NCI-H2107 (cell line): ENCODE measurements at places on chromosomes 6 and 20.

DNA sequence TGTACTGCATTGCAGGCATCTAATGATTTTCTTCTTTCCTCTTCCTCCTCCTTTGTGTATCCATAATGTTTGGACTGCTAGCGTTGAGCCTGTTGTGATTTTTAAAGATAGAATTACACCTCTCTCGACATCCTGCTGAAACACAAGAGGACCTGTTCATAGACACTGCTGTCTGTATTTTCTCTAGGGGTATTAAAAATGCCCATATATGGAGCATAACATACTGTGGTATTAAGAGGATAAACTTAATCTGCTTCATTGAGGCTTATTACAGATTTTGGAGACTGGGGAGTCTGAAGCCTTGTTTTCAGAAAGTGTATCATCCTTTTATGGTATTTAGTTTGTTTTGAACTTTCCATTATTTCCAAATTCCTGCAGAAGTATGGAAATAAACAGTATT lies 414.3 kb downstream of the CDKAL1 start:
- DNase-seq: no peak

- DNase-seq: no peak
These were observed 606 bp downstream of the ID4 start for GRCh38 chr6:19837511-19838441.

DNA sequence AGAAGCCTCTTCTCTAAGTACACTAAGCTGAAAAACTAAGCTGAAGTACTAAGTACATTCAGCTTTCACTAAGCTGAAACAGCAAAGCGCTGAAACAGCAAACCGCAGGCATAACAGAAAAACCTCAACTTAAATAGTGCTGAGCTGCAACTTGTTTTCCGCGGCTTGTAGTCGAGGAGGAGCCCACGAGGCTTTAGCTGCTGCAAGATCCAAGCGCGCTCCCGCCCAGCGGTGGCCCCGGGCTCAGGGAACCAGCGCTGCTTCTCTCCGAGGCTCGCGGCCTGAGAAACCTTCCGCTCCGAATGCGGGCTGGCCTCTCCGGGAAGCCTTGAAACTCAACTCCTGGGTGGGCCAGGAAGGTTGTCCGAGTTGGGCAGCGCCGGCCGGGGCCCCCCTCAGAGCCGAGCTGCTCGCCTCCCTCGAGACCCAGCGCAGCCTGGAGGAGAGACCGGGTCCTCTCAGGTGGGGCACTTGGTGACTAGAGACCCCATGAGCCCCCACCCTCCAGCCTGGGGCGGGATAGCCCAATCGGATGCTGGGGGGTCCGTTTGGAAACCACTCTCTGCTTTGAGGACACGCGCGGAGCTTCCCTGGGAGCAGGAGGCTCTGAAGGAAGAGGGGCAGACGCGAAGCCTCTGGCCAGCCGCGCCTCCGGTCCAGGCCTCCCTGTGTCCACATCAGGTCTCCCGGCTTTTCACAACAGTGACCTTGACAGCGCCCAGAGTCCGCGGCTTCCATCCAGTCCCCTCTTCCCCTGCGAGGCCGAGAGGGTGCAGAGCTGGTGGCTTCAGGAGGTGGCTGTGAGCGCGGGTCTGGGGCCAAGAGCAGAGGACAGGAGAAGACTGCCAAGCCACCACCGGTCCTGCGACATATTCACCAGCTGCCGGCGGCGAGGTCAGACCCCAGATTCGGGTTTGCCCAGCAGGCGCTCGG lies 38.1 kb upstream of the HLA-E start:
- DNase-seq: no peak

DNA sequence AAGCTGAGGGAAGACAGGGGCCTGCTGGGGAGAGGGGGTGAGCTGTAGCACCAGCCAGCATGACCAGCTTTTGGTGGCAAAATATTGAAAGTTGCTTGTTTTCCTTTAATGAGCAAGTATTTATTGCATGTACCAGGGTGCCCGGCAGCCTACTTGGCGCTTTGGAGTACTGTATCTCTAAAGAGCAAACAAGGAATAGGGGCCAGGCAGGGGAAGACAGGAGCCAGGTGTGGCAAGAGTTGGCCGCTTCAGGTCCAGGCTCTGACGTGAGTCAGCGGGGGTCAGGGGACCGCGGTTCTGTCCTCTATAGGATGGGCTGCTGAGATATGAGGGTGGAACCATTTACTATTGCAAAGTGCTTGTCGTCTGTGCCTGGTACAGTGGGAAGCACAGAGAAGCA lies 63.1 kb downstream of the PSMG4 start:
- no peak for DNase-seq

DNA sequence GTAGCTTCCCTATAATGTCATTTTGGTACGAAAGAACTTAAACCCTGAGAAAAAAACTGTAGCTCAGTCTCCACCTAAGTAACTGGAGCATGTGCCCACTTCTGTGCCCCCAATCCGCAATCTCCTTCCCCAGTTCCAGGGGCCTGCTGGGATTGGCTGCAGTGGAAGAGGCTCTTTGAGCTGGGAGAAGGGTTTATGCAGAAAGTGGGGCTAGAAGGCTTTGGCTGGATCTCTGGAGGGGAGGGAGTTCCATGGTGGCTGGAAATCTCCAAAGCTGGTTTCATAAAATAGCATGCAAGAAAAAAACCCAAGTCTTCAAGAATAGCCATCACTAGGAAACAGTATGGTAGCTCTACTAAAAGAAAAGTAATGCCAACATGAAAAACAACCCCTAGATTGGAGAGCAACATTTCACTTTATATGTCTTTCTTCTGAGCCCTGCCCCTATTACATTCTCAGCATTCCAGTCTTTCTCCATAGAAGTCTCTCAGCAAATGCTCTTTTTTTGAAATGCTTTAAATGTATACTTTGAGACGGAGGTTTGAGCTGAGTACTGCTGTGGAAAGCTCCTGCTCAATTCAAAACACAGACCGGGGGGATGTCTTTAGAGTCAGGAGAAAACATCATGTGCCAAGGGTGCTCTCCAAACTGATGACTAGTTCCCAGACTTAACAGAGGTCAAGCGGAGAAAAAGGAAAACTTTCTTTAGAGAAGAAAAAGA lies 36.0 kb upstream of the FOXO3 start:
- no peak for DNase-seq

GRCh38 chr6:159946912-159947311 lies 22.0 kb upstream of the IGF2R start:
- DNase-seq: no peak

- no peak for DNase-seq
These were observed 337.4 kb upstream of the PRDM1 start for GRCh38 chr6:105748737-105749161.

DNA sequence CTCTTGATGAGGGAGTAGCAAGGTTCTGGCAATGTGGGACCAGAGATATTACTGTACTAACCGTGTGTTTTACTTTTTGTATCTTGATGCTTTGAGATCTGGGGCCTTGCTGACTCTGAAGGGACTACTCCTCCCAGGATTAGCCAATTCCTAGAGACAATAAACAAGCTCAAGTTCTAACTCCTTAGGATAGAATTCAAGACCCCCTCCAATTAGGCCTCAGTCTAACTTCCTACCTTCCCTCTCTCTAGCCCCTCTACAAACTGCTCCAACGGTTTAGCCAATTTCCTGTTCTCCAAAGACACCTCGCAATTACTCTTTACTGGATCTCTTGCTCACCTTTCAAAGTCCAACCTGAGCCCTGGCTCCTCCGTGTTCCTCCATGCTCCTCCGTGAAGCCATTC lies 158.7 kb upstream of the JARID2 start:
- no peak for DNase-seq

DNA sequence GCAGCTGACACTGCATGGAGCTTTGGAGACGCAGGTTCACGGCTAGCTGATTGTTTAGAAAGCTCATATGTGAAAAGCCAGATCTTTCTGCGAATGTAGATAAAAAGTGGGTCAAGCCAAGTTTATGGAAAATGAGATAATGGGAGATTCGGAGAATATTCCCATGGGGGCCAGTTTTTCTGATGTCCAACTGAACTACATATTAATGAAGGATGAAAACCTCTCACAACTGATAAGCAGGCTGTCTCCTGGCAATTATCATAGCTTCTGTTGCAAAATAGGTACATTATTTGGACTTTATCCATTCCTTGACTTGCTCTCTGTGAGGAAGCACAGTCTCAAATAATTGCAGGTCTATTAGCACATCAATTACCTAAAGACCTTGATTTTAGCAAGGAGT lies 21.1 kb downstream of the HDGFL1 start:
- DNase-seq: no peak

GRCh38 chr6:148769304-148769968 lies 22.6 kb downstream of the UST start:
- DNase-seq: no peak

GRCh38 chr6:118709859-118710350 lies 58.5 kb upstream of the CEP85L start:
- DNase-seq: no peak
